ENCODE measurements at places on chromosomes 1 and 21. TPM values are rescaled to one million over a fixed set of nuclear protein-coding genes. Genes with fewer than 3 reads are reported as not detected.

The INKA2 gene
- 3.5 TPM for total RNA-seq

The S100A2 gene
- total RNA-seq = 3.6 TPM

GRCh38 chr1:110234691-110235090 is 24.6 kb downstream of the KCNC4 start:
- peak; percentile 29 for DNase-seq

DNA sequence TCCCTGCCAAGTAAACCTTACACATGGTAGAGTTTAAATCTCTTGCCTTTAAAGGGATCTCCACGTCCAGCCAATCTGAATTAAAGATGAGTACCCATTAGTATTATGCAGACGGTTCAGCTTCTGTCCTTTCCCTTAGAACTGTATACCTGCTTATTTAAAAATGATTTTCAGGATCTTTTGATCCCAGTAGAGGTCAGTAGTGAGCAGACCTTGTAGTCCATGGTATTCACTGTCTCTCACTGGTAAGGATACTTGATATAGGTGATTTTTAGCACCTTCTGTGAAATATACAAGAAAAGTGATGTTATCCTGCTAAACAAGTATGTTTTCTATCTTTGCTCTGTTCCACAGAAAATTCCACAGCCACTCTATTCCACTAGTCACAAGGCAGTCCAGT is 1211.6 kb upstream of the ADGRL4 start:
- peak; percentile 75 for DNase-seq

DNA sequence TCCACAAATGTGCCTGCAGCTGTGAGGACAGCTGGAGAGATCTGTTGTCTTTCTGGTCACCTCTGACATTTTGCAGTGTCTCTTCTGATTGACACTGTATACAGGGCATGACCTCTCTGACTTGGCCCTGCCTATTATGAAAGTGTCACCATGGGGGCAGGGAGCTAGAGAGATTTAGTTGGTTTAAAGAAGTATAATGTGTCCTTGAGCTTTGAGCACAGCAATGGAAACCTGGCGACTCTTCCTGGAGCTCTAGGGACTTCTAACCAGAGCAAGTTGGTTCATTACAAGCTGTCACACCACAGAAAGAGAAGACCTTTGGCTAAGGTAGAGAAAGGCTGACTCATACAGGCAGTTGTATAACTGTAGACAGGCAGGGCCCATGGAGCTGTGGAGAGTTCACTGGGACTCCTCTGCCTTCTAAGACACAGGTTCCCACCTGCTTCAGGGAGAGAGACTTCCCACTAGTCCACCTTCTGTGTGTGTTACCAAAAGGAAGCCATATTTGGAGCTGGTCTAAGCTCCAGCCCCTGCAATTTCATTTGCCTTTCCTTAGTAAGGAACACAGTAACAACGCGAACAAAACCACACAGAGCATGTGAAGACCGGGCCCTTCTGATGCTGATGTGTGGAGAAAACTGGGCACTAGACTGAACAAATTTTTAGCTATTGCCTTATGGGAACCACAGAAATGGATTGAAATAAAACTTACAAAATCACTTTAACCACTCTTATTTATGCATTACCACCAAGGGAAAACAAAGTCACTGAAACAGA is 90.5 kb upstream of the ADAR start:
- DNase-seq = no peak

GRCh38 chr1:184860985-184861754 is 106.5 kb upstream of the EDEM3 start:
- no peak for DNase-seq

DNA sequence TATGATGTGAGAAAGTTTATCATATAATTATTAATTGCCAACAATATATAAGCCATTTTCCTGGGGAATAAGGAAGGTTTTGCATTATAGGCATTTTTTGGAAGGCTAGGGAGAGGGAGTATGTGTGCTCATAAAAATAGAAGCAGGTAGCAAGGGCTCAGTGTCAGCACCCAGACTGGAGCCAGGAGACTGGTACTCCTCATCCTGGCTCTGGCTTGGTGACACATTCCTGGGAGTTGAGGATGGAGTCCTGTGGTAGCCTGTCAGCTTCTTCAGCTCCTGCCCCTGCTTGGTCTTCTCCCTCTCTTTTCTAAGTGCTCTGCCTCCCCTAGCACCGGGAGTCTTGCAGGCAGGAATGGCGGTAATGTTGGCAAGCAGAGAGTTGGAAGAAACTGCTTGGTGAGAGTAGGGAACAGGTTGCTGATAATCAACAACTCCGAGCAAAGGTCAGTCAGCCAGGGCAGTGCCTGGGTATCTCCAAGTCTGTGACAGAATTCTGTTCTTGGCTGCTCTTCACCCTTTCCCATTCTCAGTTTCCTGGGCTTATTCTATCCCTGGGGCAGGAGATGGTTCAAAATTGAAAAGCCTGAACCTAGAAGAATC is 23.0 kb downstream of the GIPC2 start:
- DNase-seq = no peak

DNA sequence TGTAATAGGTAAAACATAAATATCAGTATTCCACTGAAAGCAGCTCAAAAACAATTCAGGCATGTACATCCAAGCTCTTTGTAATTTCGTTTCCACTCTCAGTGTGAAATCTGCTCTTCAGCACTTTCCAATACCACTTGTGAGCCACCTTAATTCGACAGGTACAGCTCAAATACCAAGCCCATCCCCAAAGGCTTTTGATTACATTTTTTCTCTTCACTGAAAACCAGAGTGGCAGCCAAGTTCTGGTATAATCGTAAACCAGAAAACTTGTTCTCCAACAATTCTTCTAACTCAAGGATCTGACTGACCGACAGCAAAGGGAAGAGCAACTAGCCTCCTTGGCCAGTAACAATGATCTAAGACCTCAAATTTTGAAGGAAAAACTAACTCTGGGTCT is 36.8 kb downstream of the FBXO42 start:
- no peak for DNase-seq

DNA sequence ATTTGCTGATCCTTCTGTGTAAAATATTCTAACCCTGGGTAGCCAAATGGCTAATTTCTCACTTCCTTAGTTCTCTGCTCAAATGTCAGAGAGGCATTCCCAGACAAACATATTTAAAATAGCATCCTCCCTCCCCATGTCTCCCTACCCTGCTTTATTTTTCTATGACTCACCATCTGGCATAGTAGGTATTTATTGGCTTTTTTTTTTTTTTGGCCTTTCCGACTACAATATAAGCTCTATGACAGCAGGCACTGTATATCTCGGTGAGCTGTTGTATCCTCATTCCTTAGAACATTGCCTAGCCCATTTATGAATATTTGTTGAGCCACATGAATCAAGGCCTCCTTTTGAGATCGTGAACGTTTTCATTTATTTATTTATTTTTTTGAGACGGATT is 1.5 kb upstream of the NEK7 start:
- DNase-seq = peak; percentile 67

The S1PR1 gene
- 10.4 TPM for total RNA-seq

The DESI2 gene
- total RNA-seq = 47.2 TPM

The ZBTB8B gene
- total RNA-seq = not detected

DNA sequence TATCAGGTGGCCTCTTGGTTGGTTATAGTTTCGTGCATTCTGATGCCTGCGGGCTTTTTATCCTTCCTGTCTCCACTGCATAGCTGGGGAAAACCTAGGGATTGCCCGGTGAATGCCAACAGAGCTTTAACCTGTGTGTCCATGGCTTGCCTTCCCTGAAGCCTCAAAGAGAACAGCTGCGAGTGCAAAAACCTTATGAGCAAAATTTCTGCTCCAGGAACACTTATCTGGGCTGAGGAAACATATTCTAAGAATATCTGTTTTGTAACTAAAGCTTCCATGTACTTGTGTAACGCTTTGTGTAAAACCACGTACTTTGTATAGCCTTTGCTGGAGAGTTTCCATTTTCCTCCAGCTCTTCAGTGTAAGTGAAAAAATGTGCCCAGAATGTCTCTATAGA is 7.2 kb downstream of the CNST start:
- DNase-seq = no peak

- no peak for DNase-seq
Observed at GRCh38 chr1:202376247-202376646, 27.7 kb downstream of the PPP1R12B start.

The COL11A1 gene
- 0.26 TPM for total RNA-seq

- no peak for DNase-seq
Observed at GRCh38 chr1:44208226-44208625, 5.0 kb upstream of the DMAP1 start.
